ENCODE measurements at places on chromosomes 3 and 15. TPM values are rescaled to one million over a fixed set of nuclear protein-coding genes. Genes with fewer than 3 reads are reported as not detected.

The ADGRG7 gene
- not detected for total RNA-seq

The WNT5A gene
- 1.6 TPM for total RNA-seq

The GAP43 gene
- not detected for total RNA-seq

The MME gene
- 95.4 TPM for total RNA-seq

The IL17RD gene
- 1.3 TPM for total RNA-seq

The TTLL3 gene
- total RNA-seq = 3.2 TPM

The SLC2A2 gene
- not detected for total RNA-seq

The LDHAL6B gene
- total RNA-seq = not detected

The IL5RA gene
- not detected for total RNA-seq

The COLQ gene
- total RNA-seq = 3.2 TPM

The ENTPD3 gene
- 0.56 TPM for total RNA-seq

The RBPMS2 gene
- total RNA-seq = 0.44 TPM

The TMCO5A gene
- total RNA-seq = not detected

The AHSG gene
- total RNA-seq = 3.6 TPM

The GOLGA8G gene
- not detected for total RNA-seq

The P2RY12 gene
- total RNA-seq = not detected

The NRG4 gene
- total RNA-seq = 3.3 TPM

The ABCC5 gene
- 47.0 TPM for total RNA-seq

The TKT gene
- total RNA-seq = 41.3 TPM

The RGMA gene
- 290 TPM for total RNA-seq

The SMAD6 gene
- total RNA-seq = 3.7 TPM

The LRRC3B gene
- 0.23 TPM for total RNA-seq

The PPP1R14D gene
- total RNA-seq = not detected

The SGO1 gene
- not detected for total RNA-seq

The IRAK2 gene
- 23.1 TPM for total RNA-seq

The ISY1 gene
- total RNA-seq = 20.3 TPM

The ROPN1B gene
- total RNA-seq = not detected

The ISLR2 gene
- 0.62 TPM for total RNA-seq

The ZDHHC23 gene
- total RNA-seq = 3.4 TPM

The PRSS50 gene
- total RNA-seq = not detected

The BFSP2 gene
- not detected for total RNA-seq

The SEMA6D gene
- 5.9 TPM for total RNA-seq

The CTXN2 gene
- total RNA-seq = not detected

The SNX22 gene
- total RNA-seq = 0.87 TPM

The THPO gene
- 2.5 TPM for total RNA-seq

The ABHD6 gene
- total RNA-seq = 7.7 TPM

The ZMYND10 gene
- 3.0 TPM for total RNA-seq

The CTXND1 gene
- total RNA-seq = not detected

The CISH gene
- total RNA-seq = 50.5 TPM

The AGBL1 gene
- 18.5 TPM for total RNA-seq

The CCNB2 gene
- not detected for total RNA-seq

The TYRO3 gene
- 2.3 TPM for total RNA-seq

The CACNA2D3 gene
- total RNA-seq = 14.4 TPM

All from gastrocnemius medialis (tissue), 4 donors.